ENCODE measurements at places on chromosomes 3 and 15.

DNA sequence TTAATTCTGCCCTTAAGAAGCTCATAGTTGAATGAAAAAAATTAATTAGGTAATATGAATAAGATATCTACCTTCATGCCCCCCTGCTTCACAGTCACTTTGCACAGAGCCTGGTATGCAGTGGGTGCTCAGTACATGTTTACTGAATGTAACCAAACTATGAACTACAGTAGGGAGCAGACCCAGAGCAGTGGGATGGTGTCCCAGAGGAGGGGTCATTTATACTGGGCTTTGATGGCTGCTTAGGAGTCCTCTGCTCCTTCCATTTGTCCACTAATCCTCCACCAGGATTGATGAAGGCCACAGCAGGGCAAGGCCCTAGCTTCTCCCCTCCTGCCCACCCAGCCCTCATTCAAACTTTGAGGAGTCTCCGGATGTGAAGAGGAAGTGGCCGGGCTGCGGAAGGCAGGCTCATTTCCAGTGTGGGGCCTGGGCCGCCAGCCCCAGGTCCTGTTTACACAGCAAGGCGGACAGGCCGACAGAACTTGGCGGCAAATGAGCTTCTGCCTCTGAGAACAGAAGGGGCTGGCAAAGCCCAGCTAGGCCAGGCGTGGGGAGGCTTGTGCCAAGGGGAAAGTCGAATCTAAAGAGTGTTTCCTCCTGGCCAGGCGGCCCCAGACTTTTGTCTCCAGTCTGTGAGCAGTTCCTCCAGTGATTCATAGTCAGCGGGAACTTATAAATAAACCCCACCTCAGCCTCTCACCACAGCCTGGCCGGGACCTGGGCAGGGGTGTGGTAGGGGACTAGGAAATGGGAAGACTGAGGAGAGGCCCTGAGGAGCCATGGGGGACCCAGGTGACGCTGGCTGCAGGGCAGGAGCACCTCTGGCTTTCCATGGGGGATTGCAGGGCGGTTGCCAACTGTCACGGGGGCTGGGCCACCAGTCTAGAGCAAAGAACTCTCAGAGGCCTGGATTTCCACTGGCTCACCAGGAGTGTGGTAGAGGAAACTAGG, 51.6 kb upstream of the LCTL start:
- no peak for DNase-seq

GRCh38 chr3:10600726-10601125, 95.3 kb upstream of the ATP2B2 start:
- no peak for DNase-seq

GRCh38 chr3:139204728-139205127, 139.1 kb upstream of the MRPS22 start:
- no peak for DNase-seq

DNA sequence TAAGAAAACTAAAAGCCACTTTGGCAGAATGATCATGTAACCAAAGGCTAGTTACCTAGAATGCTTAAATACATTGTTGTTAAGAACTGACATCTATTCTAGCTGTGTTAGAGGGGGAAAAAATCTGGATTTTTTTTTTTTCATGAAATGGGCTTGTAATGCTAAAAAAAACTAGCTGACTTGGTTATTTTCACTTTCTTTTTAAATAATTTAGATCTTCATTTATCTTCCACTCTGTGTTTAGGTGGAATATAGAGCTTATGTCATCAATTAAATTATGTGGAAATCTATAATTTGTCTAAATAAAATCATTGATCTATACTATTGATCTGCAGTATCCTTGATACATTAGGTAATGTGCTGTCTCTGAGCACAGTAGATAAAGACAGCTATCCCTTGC, 217.4 kb downstream of the TCF12 start:
- DNase-seq, result no peak

GRCh38 chr3:150248888-150249681, 159.0 kb upstream of the TSC22D2 start:
- DNase-seq, result no peak

DNA sequence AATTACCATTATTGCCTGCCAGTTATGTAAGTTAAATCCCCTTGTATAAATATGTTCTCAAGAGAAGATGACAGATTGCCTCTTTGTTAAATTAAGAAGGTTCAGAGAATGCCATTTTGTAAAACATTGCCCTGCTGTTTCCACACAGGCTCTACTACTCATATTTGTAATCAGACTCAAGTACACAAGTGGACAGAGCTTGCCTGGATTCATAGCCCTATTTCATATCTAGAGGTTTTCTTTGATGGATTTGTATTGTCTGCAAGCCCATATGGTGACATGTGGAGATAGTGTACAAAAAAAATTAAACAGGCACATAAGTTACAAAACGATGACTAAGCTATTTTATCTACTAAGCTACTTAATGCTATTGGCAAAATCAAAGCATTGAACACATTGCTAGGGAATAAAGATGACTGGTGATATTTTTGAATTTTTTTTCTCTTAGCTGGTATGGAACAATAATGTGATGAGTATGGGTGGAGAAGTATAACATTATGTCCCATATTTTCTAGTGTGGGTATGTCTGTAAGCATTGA, 1286.6 kb upstream of the ALCAM start:
- no peak for DNase-seq

DNA sequence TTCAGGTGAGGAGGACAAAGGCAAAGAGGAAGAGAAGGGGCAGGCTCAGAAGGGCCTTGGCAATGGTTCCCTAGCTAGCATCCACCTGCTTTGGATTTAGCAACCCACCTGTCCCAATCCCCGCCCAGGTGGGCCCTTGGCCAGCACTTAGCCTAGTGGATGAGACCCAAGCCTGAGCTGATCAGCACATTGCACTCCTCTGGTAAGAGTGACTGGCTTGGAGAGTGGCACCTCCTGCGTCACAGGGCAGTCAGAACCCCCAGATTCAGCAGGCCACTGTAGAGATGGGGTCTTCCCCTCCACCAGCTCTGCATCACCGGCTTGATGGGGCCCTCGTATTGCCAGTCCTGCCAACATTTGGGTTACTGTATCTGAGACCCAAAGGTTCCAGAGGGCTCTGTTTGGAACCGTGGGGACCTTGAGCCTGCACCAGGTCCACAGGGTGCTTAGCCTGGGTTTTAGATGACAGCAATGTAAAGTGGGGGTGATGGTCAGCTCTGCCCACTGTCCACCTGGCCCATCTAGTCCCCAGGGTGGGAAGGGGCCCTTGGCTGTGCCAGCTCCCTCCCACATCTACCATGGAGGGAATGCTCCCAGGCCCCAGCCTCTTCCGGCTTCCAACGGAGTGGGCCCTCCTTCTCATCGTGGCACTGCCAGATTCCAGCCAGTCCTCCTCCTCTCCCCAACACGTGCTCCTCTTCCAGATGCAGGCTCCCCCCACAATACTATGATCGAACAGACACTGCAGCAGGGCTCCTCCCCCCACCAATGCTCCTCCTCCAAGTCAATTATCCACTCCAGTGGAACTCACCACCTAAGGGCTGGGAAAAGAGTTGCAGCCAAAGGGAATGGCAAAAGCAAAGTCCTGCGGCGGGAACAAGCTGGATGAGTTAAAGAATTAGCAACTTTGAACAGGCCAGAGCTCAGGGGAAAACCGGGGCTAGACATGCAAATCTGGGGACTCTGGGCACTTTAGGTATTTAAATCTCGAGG, 45.7 kb downstream of the LHFPL4 start:
- no peak for DNase-seq

DNA sequence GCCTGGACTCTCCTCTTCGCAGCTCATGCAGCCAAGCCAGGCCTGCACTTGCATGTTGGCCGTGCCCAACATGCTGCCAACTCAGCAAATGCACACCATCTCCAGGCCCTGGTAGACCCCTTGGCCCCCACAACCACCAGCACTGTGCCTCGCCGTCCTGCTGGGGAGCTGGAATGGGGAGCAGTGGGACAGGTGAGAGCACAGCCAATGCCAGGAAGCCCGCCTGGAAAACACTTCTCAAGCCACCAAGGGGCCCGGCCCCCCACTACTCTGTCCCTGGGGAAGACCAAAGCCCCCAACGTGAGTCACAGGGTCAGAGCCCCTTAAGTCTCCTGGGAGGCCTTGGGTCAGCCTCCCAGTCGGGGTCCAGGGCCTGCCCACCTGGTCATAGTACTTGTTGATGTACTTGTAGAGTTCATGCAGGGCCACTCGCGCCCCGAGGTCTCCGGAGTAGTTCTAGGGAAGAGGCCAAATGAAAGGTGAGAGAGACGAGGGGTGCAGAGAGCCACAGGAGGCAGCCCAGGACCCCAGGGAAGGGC, 24.5 kb downstream of the PLXNB1 start:
- no peak for DNase-seq

GRCh38 chr15:70672081-70672480, 91.3 kb downstream of the UACA start:
- no peak for DNase-seq

GRCh38 chr3:110456001-110456400, 615.6 kb upstream of the NECTIN3 start:
- DNase-seq, result no peak

- DNase-seq, result no peak
These were observed 3.2 kb upstream of the LSG1 start for GRCh38 chr3:194675081-194675640.

GRCh38 chr15:94700211-94700610, 468.9 kb downstream of the MCTP2 start:
- DNase-seq, result no peak

GRCh38 chr15:46569781-46570180, 935.0 kb downstream of the SQOR start:
- no peak for DNase-seq

- no peak for DNase-seq
These were observed 107.3 kb downstream of the RFTN1 start for GRCh38 chr3:16406166-16406565.

DNA sequence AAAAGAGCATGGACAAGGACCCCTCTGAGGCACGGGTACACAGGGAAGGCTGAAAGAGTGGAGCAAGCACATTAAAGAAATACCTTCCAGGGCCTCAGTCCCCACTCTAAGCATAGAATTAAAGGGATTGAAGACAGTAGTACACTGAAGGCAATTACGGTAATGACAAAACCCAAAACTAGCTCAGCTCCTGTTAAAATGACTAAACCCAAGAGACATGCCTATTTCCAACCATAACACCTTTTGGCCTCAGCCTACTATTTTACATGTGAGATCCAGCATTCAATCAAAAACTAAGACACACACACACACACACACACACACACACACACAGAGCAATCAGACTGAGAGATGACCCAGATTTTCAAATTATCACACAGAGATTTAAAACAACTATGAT, 19.8 kb downstream of the MAP4 start:
- no peak for DNase-seq

- no peak for DNase-seq
These were observed 71.2 kb downstream of the GOLIM4 start for GRCh38 chr3:168024537-168024941.
